ENCODE measurements at places on chromosomes 1 and 21.

- DNase-seq, result no peak
These were observed 6.0 kb downstream of the FOXJ3 start for GRCh38 chr1:42328916-42329496.

- no peak for DNase-seq
These were observed 10.7 kb upstream of the ARHGEF11 start for GRCh38 chr1:157056269-157056668.

GRCh38 chr1:107359472-107360241, 218.8 kb downstream of the NTNG1 start:
- no peak for DNase-seq

- no peak for DNase-seq
These were observed 105.6 kb upstream of the USH2A start for GRCh38 chr1:216528816-216529215.

GRCh38 chr1:96366516-96366915, 355.1 kb upstream of the PTBP2 start:
- no peak for DNase-seq

DNA sequence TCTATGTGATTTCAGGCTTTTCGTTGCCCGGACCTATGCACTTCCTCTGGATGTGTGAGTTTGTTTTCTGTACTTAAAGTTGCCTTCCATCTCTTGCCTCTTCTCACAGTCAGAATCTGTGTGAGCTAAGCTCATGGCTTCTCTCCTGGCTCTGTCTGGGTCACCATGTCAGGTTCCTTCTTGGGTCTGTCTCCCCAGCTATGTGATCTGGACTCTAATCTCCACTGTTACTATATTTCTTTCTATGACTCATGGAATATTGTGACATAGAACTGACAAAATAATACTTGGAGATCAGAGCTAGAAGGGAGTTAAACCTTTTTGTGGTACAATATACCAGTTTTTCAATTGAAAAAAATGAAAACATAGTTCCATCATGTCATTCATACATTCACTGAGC, 172.7 kb upstream of the FGGY start:
- no peak for DNase-seq

- no peak for DNase-seq
These were observed 10.3 kb downstream of the ZBTB48 start for GRCh38 chr1:6590046-6590445.

- no peak for DNase-seq
These were observed 40.1 kb downstream of the DSTYK start for GRCh38 chr1:205171369-205171768.

DNA sequence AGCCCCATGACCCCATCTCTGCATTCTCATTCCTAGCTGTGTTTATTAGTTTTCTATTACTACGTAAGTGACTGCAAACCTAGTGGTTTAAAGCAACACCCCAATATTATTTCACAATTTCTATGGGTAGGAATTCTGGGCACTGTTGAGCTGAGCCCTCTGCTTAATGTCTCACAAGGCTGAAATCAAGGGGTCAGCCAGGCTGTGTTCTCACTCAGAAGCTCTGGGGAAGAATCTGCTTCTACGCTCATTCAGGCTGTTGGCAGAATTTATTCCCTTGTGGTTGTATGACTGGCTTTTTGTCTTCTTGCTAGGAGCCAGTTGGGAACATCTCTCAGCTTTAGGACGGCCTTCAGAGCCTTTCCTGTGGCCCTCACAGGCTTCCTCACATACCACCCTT, 181.0 kb downstream of the GIPC2 start:
- DNase-seq, result no peak

DNA sequence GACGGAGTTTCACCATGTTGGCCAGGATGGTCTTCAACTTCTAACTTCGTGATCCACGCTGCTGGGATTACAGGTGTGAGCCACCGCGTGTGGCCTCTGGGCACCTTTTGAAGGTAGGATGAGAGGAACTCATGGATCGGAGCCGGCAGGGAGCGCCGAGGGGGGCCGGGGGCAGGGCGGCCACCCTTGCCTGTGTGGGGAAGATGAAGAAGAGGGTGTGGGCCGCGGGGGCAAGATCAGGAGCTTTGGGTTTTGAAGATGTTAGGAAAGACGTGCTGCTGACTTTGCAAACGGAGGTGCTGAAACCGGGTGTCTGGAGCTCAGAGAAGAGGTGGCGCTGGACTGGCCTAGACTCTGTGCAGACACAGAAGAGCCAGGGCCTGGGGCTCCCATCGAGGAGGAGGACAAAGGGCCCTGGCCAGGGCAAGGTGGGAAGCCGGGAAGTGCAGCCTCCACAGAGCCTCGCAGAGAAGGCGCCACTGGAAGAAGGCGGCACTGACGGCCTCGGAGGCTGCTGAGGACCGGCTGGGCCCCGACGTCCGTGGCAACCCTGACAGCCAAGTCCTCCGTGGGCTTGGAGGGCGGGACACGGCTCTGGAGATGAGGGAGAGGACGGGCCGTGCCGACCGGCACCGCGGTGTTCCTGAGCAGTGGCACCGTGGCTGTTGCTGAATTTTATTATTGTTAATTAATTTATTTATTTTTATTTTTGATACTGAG, 13.7 kb downstream of the RNF223 start:
- no peak for DNase-seq
